Hippocampal formation (tissue), 2 donors: ENCODE measurements at places on chromosomes 12 and 14.

DNA sequence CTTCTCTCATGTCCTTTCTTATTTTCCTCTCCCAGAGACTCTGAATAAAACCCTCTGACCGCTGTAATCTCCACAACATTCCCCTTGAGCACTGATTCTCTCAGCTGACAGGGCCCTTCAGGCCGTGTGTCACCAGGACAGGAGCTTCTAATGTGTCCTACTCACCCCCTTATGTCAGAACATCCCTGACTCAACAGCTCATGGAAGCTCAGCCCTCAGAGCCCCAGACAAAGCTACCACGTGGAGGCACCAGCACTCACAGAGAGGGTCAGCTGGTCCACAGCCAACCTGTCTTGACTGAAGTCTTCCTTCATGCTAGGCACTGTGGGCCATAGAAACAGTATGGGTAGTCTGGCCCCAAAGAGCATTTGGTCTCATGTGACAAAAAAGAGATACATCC is 49.8 kb downstream of the SMUG1 start:
- no peak for DNase-seq

DNA sequence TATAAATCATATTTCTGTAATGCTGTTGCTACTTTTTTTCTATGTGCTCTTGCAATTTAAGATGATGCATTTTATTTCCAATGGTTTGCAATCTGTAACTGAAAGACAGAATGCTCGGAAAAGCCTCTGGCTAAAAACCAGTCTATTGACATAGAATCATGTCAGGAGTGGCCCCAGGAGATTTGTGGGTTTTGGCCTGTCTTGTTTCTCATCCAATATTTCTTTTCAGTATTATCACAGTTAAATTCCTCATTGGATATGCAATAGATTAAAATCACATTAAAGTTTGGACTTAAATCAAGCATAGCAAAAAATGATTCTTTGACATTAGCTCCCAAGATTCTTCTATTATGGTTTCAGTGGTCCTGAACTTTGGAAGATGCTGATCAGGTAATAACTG is 19.1 kb upstream of the SLC38A2 start:
- no peak for DNase-seq

GRCh38 chr12:131093604-131093955 is 139.9 kb downstream of the ADGRD1 start:
- DNase-seq: no peak

DNA sequence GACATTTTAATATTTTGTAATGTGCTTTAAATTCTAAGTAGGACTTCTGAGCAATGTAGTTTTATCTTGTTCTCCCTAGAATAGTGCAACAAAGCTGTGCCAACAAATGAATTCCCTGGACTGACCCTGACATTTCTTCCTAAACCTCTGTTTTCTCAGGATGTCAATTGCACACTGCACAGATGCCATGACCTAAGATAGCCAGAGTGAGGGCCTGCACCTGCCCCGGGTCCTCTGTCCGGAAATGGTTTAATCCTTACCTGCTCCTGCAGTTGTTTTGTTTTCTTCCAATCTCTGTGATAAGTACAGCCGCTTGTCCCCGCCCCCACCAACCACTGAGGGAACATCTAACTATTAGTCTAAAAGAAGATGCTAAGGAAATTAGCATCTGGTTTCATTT is 831.5 kb downstream of the GALC start:
- DNase-seq: no peak

GRCh38 chr12:54989829-54990228 is 5.3 kb upstream of the TESPA1 start:
- DNase-seq: no peak

GRCh38 chr12:55942055-55942454 is 11.1 kb downstream of the DGKA start:
- DNase-seq: no peak

DNA sequence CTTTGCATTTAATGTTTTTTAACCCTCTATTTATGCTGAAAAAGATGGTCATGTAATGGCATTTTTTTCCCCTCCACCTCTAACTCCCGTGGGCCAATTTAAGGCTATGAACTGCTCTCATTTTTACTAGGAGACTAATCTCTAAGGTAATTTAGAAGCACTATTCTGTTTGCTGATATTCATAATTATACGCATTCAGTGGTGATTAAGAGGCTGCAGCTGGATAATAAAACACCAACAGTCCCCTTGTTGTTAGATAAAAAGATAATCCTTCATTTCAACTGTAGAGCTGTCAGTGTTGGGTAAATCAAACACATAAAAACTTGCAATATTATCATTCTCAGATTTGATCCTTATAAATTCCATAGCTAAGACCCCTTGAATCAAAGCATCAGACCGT is 8.9 kb downstream of the MYO1H start:
- no peak for DNase-seq
